Stimulated activated CD4-positive, alpha-beta T cell treated with anti-CD3 and anti-CD28 coated beads, Interleukin-1b, Interleukin-23, amount 100 ng/mL, for 1 hour (primary cell): ENCODE measurements at places on chromosomes 6 and 20.
A peak's percentile ranks its signal among the peaks of the same experiment; 100 is the strongest.

GRCh38 chr20:1472556-1473245 is 6.1 kb upstream of the NSFL1C start:
- no peak for DNase-seq

GRCh38 chr6:35343092-35343834 is 905 bp downstream of the PPARD start:
- DNase-seq = no peak

DNA sequence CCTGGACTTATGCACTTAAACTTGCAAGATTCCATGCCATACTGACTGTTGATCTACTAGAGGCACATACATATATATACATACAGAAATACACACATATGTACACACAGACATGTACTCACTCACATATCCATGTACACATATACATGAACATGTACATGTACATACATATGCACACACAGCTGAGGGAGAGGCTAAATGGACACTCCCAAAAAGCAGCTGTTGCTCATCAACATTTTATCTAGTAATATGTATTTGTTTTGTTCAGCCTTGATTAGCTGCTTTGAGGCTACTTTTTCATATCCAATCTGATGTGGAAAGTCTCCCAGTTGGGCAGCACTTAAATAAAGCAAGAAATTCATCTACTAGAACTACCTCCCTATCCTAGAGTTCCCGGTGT is 33.7 kb upstream of the FBXL4 start:
- DNase-seq = no peak

- no peak for DNase-seq
Measured at GRCh38 chr20:34165018-34165619, 53.1 kb upstream of the EIF2S2 start.

- DNase-seq = no peak
Measured at GRCh38 chr6:157014871-157015270, 237.7 kb downstream of the ARID1B start.

DNA sequence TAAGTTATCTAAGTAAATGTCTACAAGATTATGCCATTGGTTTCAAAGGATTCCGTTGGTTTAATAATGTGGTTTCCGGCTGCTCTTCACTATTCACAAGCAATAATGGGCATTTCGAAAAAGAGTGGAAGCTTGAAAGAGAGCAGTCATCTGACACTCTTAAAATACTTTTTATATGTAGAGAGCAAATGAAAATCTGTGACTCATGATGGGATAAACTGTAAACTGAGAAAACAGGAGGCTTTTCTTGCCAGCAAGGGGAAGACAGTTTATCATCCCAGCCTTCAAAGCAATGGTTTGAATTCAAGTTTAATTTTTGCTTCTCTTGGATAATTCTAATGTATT is 145.7 kb downstream of the KHDC1L start:
- DNase-seq = no peak

GRCh38 chr20:13295637-13296036 is 74.6 kb downstream of the ISM1 start:
- no peak for DNase-seq

- DNase-seq = no peak
Measured at GRCh38 chr20:24738981-24739633, 210.0 kb upstream of the CST7 start.

GRCh38 chr6:67736161-67736560 is 898.9 kb upstream of the ADGRB3 start:
- DNase-seq = no peak

DNA sequence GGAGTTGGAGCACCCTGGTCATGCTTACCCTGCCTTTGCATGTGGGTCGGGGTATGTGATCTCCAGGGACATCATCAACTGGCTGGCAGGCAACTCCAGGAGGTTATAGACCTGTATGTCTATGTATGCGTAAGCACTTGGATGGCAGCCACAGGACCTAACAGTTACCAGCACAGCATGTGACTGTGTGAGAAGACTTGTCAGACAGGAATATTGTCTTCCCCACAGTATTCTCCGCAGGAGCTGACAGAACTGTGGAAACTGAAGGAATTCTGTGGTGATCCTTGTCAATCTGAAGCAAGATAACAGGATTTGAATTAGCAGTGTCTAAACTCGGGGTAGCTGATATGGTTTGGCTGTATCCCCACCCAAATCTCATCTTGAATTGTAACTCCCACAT is 59.2 kb downstream of the TMEM244 start:
- DNase-seq = no peak

GRCh38 chr20:39879296-39879695 is 809.7 kb downstream of the MAFB start:
- no peak for DNase-seq

DNA sequence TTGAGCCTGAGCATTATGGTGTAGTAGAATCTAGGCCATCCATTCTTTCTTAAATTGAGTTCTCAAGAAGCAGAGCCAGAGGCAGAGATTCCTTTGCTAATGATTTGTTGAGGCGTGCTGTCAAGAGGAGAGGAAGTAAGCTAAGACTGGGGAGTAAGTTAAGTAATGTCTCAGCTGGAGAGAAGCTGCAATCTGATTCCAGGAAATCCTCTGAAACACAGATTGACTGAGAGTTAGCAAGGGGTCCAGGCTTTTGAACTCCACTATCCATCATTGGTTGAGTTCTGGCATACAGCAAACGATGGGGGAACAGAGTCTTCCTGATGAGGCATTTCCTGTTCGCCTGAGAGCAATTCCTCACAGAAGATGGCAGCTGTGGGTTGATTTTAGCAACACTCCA is 207.4 kb upstream of the RAB32 start:
- DNase-seq = no peak

- DNase-seq = no peak
Measured at GRCh38 chr6:163404825-163405265, 9.7 kb upstream of the QKI start.

DNA sequence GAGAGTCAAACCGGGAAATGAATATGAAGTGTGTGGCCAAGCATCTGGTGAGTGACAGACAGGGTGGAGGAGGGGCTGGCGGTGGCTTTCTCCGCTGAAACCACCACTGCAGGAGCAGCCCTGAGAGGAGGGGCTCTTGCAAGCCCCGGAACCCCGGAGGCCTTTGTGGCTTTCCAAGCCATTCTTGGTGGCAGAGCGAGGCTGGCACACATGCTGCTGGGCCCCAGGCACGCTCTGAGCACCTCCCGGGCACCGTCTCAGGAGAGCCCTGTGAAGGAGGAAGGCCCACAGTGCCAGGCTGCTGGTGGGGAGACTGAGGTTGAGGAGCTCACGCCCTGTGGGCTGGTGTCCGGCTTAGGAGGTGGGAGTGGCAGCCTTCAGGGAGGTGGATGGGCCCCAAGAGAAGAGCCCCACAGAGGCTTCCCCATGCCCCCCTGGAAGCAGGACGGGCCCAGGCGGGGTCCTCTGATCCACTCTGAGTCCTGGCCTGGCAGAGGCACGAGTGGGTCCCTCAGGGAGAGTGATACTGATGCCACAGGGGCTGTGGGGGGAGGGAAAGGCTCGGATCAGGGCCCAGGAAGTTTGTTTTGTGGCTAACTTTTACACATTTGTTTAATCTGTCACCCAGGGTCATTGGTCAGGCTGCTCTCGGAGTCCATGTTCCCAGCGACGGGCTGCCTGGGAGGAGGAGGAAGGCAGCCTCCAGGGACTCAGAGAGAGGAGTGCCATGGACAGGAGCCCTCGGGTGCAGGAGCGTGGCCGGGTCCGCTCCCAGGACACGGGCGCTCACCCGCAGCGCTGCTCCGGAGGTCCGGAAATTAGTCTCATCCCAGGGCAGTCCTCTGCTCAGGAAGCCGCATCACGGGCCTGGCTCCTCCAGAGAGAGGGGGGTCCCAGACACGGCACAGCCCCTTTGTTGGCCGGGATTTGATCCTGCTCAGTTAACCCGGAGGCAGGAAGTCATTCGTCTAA is 170.7 kb downstream of the ERMARD start:
- DNase-seq = no peak

DNA sequence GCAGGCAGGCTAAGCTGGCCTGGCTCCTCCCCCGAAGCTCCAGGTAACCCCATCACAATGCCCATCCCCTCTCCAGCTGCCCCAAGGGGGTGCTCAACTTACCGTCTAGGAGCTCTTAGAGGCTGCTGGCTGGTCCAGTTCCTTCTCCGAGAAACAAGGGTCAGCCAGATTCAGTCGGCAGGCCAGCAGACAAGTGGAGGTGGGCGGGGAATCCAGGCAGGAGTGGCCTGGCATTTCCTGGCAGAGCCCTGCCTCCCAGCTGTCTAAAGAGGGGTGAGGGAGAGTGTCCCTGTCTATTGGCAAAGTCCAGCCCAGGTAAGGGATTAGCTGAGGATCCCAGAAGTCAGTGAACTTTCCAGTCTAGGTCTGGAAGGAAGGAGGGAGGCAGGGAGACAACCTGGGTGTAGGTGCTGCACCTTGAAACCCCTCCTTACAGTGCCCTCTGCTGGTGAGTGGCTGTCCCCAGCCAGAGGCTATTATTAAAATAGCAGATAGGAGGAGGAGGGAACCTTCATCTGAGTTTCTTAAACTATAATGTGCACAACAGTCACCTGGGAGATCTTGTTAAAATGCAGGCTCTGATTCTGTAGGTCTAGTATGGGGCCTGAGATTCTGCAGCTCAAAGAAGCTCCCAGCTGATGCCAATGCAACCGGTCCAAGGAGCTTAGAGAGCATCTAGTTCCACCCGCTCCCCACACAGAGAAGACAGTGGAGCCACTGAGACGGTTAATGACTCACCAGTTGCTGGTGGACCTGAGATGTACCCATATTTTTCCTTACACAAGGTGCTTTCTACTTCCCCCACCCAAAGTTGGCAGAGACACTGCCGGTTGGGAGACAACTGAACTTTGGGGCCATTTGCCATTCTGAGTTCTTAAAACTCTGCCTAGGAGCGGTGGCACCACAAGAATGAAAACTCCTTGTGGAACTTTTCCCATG is at the start of gene UNC5CL:
TSS of gene UNC5CL (minus strand) at position 162 of the 939 bp plus-strand sequence. CDS start 4,147 bp downstream, outside the sequence.
- DNase-seq = peak; percentile 32

- no peak for DNase-seq
Measured at GRCh38 chr20:58402305-58402704, 13.3 kb downstream of the VAPB start.

DNA sequence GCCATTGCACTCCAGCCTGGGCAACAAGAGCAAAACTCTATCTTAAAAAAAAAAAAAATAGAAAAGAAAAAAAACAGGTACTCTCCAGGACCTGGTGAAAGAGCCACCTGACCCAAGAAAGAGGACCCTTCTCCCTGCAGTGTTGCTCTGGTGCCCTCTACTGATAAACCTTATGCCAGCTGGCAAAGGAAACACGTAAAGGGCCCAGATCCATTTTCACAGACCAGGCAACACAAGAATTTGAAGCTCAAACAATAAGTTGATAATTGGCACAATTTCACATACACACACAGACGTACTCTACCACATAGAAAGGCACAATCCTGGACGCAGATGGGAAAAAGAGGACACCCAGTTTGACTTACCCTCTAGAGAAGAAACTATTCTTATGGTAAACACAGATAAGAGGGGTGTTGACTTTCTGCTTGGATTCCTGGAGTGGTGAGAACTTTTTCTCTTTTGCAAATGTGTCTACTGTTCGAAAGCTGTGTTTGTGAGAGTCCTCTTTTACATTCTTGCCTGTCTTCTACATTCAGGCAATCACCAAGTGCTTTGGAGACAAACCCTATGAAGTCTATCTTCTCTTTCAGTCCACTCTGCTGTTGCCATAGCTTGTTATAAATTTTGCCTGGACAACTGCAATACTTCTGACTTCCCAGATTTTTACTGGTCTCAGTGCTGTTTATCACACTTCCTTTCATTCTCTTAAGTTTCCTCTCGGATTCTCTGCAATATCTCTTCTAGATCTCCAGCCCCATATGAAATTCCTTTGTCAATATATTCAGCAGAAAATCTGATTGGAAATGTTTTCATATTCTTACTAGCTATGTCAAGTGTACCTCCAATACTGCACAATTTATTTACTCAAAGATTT is 6.4 kb upstream of the SNRPB start:
- no peak for DNase-seq

DNA sequence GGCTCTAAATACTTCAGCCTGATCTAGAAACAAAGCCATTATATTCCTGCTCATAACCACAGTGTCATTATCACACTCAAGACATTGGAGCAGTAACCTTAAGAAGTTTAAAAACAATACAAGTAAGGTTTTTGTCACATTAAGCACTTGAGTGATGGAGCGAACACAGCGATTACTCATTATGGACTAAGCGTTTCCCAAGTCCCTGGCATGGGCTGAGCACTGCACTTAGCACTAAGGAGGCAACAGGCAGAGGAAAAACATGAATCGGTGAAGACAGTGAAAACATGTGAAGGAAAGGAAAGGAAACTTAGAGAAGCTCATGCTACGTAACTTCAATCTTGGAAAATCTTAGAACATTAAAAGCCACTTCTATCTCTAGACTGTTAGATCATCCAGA is 108.7 kb downstream of the SLC24A3 start:
- no peak for DNase-seq
